ENCODE measurements at places on chromosomes 1 and 21.

GRCh38 chr1:12548973-12549459 is 69.0 kb downstream of the DHRS3 start:
- DNase-seq: no peak

- no peak for DNase-seq
Measured at GRCh38 chr1:181014477-181015250, 8.0 kb downstream of the STX6 start.

- no peak for DNase-seq
Measured at GRCh38 chr1:42319128-42319851, 15.7 kb downstream of the FOXJ3 start.

DNA sequence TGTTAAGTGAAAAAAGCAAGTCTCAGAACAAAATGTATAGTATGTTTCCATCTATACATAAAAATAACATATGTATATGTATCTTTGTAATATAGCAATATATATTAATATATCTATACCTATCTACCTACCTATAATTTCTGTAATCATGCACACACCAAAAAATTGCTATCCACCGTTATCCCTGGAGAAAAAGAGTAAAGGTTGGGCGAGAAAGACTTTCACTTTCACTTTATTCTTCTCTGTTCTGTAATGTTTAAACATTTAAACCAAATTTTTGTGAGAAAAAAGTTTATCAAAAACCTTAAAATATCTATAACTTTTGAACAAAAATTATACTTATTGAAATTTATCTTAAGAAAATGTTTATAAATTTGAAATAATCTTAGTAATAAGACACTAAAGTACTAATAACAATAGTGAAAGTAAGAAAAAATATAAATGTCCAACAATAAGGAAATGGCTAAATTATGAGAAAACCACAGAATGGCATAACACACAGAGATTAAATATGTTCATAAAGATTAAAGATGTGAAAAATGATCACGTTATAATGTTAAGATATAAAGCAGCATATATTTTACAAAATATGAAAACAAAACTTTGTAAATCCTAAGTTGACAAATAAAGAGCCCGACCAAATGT is 74.0 kb upstream of the LRRC53 start:
- no peak for DNase-seq
